Cardiac muscle cell (in vitro differentiated cells and primary cell): ENCODE measurements at places on chromosomes 11 and 22. TPM values are rescaled to one million over a fixed set of nuclear protein-coding genes. Genes with fewer than 3 reads are reported as not detected.

DNA sequence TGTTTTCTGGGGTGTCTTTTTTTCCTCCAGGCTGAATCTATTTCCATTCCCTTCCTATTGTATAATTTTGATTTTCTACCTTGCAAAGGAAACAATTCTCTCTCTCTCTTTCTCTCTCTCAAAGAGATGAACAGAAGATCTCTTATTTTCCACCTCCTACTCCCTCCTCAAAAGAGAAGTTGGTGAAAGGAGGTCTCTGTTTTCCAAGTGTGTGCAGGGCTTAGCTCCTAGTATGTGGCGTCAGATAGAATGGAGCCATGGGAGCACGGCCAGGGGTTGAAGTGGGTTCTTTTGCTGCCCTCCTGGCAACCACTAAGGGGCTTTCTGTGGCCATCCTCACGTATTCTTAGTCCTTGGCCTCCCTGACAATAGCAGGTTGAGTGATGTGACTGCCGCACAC is 480 bp downstream of the TRIM34 start:
- peak; percentile 5 for DNase-seq

DNA sequence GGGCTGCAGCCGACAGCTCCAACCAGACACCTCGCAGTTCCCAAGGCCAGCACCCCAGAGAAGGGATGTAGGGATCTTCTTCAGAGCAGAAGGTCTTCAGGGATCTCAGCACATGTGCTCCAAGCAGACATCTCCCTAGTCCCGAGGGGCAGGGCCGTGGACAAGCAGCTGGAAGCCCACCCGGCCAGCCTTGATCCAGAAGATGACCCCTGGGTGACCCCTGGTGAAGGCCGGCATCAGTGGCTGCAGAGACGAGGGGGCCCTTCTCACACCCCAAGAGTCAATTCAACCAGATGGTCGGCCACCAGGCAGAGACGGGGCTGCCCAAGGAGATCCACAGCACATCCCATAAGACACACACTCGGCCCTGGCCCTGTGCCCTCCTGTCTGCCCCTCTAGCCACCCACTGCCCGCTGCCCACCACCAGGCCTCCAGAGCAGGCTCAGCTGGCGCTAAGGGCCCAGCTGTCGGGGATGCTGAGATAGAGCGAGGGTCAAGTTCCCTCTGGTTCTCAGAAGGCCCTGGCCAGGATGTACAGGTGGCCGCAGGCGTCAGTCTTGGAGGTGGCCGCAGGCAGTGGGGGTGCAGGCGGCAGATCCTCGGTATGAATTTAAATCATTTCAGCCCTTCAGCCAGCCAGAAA is 168.3 kb downstream of the BRD1 start:
- no peak for DNase-seq

CARNS1 gene
- polyA plus RNA-seq, result 2.1 and 4.8 TPM in 2 replicates

DNA sequence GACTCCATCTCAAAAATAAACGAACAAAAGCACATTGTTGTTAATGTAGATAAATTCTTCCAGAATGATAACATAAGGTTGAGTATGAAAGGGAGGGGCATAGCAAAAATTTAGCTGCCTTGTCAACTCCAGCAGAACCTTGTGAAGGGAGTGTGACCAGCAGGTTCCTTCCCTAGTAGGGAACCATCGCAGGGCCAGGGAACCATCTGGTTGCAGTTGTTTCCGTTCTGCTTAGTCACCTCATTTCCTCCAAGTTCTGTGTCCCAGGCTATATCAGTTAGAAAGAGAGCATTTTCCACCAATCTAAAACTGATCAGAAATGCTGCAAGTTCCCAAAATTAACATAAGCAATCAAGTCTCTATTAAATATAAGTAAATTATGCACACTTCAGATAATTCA is 126.7 kb upstream of the BLID start:
- no peak for DNase-seq

DNA sequence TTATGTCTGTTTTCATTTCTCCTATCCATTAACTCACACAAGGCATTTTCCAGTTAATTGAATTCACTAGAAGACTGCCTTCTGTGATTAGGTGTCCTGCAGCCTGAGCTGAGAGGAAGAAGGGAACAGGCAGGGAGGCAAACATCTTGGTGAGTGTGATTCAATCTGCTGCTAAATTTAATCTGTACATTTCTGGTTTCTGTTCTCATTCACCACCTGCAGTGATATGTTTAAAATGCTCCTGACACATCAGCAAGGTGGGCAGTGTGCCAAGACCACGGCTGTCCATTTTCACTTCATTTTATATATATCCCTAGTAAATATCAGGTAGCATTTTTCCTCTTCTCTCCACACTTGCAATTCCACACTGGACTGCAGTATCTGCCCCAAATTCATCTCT is 416.5 kb downstream of the TMEM135 start:
- no peak for DNase-seq

GRCh38 chr22:27614650-27615007 is 186.9 kb downstream of the MN1 start:
- DNase-seq, result no peak

GRCh38 chr22:28395920-28396753 is 283.5 kb downstream of the TTC28 start:
- DNase-seq, result no peak
